Tibial nerve (tissue), 4 donors: ENCODE measurements at places on chromosomes 6 and 20. TPM values are rescaled to one million over a fixed set of nuclear protein-coding genes. Genes with fewer than 3 reads are reported as not detected.
A peak's percentile ranks its signal among the peaks of the same experiment; 100 is the strongest.

The FERMT1 gene
- 1.5 TPM for total RNA-seq

The DNMT3B gene
- total RNA-seq, result 1.5 TPM

The POM121L2 gene
- total RNA-seq, result not detected

- peaks cover 13% of the 10 kb centered on the region for H3K36me3 ChIP-seq
- no peak for DNase-seq
- no peaks in the 10 kb centered on the region for H3K27me3 ChIP-seq
- H3K4me3 ChIP-seq, result no peak overlapping the region
- peak overlapping the region; percentile 57 for H3K27ac ChIP-seq
Observed at GRCh38 chr20:25295386-25296093, 47.7 kb downstream of the PYGB start.

DNA sequence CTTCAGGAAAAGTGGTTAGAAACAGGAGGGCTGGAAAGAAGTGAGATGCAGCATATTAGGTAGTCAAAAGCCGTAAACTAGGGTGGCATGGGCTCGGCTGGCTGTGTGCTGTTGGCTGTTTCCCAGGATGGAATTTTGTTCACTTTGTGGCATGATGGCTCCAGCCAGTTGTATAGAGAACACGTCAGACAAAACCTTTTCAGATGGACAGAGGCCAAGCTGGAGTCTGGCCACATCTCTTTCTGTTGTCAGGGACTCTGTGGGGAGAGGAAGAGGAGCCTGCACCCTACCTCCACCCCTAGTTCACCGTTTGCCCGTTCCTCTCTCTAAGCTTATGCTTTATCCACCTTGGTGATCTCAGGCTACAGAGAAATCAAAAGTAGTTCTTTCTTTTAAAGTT is 22.0 kb downstream of the C6orf89 start:
- no peaks in the 10 kb centered on the region for H3K27me3 ChIP-seq
- peaks cover 50% of the 10 kb centered on the region for H3K36me3 ChIP-seq
- H3K27ac ChIP-seq, result no peak overlapping the region
- H3K4me3 ChIP-seq, result no peak overlapping the region
- no peak for DNase-seq

DNA sequence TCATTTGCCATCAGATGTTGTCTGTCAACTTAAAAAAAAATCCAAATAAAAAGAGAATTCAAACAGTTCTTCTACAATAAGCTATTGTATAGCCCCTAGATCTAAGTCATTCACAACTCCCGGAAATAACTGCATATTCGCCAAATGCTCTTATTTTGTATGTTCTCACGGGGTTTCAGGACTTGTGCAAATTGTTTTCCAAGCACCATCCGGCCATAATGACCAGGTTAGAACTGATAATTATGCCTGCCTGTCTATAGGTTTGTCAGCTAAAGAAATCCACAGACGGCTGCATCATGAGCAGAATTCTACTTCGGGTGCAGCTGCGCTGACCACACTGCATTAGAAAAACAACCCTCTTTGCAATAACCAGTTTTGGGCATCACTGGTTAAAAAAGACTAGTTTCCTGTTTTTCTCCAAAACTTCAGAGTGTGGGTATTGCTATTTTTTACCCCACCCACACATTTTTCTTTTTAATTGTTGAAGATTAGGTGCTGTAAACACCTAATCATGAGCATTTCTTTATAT is 87.7 kb downstream of the HIVEP2 start:
- H3K27me3 ChIP-seq, result no peaks in the 10 kb centered on the region
- no peak for DNase-seq
- peak overlapping the region; percentile 4 for H3K4me3 ChIP-seq
- no peak overlapping the region for H3K27ac ChIP-seq

The LRRC73 gene
- total RNA-seq, result 0.59 TPM

The GPLD1 gene
- total RNA-seq, result 3.6 TPM

DNA sequence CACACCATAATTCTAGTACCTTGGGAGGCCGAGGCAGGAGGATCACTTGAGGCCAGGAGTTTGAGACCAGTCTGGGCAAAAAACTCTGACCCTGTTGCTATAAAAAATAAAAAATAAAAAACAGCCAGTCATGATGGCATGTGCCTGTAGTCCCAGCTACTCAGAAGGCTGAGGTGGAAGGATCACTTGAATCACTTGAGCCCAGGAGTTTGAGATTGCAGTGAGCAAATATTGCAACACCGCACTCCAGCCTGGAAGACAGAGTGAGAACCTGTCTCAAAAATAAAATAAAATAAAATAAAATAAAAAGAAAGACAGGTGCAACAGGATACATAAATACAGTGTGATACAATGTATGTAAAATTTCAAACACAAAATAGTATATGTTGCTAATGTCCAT is 154.5 kb downstream of the OTOR start:
- H3K4me1 ChIP-seq, result peaks cover 6% of the 10 kb centered on the region
- H3K27ac ChIP-seq, result no peak overlapping the region
- H3K4me3 ChIP-seq, result no peak overlapping the region
- no peaks in the 10 kb centered on the region for H3K27me3 ChIP-seq
- no peaks in the 10 kb centered on the region for H3K36me3 ChIP-seq

The TUBB1 gene
- total RNA-seq, result 0.21 TPM

GRCh38 chr6:40307712-40308111 is 279.5 kb downstream of the LRFN2 start:
- no peak for DNase-seq
- H3K4me1 ChIP-seq, result no peaks in the 10 kb centered on the region
- no peaks in the 10 kb centered on the region for H3K27me3 ChIP-seq
- H3K27ac ChIP-seq, result no peak overlapping the region
- no peak overlapping the region for H3K4me3 ChIP-seq

GRCh38 chr6:31086788-31087440 is 25.5 kb downstream of the C6orf15 start:
- H3K4me1 ChIP-seq, result no peaks in the 10 kb centered on the region
- no peak for DNase-seq
- no peaks in the 10 kb centered on the region for H3K36me3 ChIP-seq
- no peak overlapping the region for H3K27ac ChIP-seq
- H3K27me3 ChIP-seq, result no peaks in the 10 kb centered on the region
